Prostate gland (tissue), 2 donors: ENCODE measurements at places on chromosomes 6 and 20. TPM values are rescaled to one million over a fixed set of nuclear protein-coding genes. Genes with fewer than 3 reads are reported as not detected.

- H3K27me3 ChIP-seq = no peaks in the 10 kb centered on the region
- no peaks in the 10 kb centered on the region for H3K4me1 ChIP-seq
- no peak for DNase-seq
- no peak overlapping the region for H3K4me3 ChIP-seq
- H3K36me3 ChIP-seq = no peaks in the 10 kb centered on the region
- H3K27ac ChIP-seq = no peak overlapping the region
These were observed 27.4 kb upstream of the SIM1 start for GRCh38 chr6:100491952-100492670.

DNA sequence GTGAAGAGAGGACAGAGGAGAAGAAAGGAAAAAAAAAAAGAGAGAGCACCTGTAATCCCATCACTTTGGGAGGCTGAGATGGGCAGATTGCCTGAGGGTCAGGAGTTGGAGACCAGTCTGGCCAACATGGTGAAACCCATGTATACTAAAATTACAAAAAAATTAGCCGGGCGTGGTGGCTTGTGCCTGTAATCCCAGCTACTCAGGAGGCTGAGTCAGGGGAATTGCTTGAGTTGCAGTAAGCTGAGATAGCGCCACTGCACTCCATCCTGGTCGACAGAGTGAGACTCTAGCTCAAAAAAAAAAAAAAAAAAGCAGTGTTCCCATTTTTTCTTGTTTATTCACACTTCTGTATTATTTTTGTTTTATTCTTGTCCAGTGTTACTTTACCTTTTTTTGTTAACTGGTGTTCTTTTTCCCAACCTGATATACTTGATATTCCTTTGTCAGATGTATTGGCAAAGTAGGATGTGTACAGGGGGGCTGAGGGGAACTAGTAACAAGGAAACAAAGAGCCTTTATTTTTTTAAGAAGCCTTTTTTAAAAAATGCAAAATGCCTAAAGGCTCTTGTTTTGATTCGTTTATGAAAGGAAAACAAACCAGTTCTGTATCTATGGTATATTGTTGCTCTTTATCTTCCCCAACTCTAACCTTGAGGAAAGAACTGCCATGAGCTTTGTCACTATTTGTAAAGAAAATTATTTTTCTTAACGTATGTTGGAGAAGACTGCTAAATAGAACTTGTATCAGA is 22.3 kb downstream of the COL19A1 start:
- DNase-seq = no peak
- H3K4me3 ChIP-seq = no peak overlapping the region
- no peak overlapping the region for H3K27ac ChIP-seq
- H3K36me3 ChIP-seq = no peaks in the 10 kb centered on the region

DNA sequence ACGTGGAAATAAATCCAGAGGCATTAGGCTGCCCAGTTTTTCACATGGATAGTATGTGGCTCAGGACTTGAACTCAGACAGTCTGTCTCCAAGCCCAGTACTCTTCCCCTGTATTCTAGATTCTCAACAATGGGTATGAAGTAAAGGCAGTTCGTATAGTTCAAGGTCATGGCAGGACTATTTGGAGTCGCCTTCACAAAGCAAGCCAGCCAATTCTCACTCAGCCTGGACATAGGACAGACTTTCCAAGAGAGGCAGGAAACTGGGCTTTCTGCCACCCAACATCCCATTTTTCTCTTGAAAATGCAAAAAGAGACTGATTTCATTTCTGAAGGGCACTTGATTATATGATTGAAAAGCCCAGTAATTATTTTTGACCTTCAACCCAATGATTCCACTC is 111.0 kb downstream of the EDN1 start:
- no peak for DNase-seq
- H3K27me3 ChIP-seq = no peaks in the 10 kb centered on the region
- no peaks in the 10 kb centered on the region for H3K36me3 ChIP-seq
- H3K4me1 ChIP-seq = no peaks in the 10 kb centered on the region
- H3K27ac ChIP-seq = no peak overlapping the region

TNNC2 gene
- 2.1 TPM for total RNA-seq

DNA sequence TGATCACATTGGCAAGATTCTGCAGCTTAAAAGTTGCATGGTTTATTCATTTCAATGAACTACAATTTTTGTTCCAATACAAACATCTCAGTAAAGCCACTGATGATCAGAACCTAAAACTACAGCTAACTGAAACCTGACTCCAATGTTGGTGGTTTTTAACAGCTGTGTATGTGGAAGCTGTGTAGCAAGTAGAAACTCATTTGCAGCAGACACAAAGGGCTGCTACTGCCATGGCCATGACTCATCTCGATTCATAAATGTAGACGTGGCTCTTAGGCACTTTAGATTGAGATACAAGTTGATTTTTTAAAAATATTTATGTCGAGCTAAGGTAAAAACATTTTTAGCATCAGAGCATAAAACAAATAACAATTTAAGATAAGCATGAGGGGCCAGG is 19.5 kb upstream of the MAP3K4 start:
- no peak for DNase-seq
- peaks cover 2% of the 10 kb centered on the region for H3K4me1 ChIP-seq
- H3K27ac ChIP-seq = no peak overlapping the region
- no peaks in the 10 kb centered on the region for H3K36me3 ChIP-seq
- no peak overlapping the region for H3K4me3 ChIP-seq

CFB gene
- total RNA-seq = 32.1 TPM

DNA sequence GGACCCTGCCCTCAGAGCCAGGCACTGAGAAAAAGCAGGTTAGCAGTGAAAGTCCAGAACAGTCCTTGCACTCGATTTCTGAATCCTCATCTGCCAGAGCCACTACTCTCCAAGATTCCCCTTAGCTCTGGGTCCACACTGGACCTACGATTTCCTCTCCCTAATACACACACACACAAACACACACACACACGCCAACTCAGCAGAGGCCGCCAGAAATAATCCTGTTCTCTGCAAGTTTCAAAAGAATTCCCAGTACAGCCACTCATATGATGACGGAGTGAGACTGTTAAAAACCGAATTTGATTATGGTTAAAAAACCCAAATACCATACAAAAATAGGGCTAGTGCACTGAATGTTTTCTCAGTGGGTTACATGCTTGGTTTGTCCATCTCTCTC is 90.8 kb downstream of the GMPR start:
- no peaks in the 10 kb centered on the region for H3K36me3 ChIP-seq
- no peak overlapping the region for H3K4me3 ChIP-seq
- H3K27ac ChIP-seq = no peak overlapping the region
- no peaks in the 10 kb centered on the region for H3K4me1 ChIP-seq

LY6G6C gene
- not detected for total RNA-seq

RPS18 gene
- total RNA-seq = 4,594 TPM

DNA sequence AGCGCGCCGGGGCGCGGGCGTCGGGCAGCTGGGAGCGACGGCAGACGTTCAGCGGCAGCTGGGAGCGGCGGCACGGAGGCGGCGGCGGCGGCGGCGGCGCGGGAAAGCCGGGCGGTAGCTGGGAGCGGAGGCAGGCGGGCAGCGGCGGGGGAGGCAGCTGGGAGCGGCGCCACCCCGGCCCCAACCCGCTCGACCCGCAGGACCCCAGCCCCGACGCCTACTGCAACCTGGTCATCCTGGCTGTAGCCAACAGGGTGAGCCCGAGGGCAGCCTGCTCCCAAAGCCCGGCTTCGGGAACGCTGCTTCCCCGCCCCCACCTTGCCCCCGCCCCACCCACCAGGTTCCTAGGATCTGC is 8.9 kb downstream of the CCM2L start:
- H3K27ac ChIP-seq = no peak overlapping the region
- no peaks in the 10 kb centered on the region for H3K36me3 ChIP-seq
- H3K4me3 ChIP-seq = peak overlapping the region; percentile 38

KCNB1 gene
- total RNA-seq = 16.1 TPM

DNA sequence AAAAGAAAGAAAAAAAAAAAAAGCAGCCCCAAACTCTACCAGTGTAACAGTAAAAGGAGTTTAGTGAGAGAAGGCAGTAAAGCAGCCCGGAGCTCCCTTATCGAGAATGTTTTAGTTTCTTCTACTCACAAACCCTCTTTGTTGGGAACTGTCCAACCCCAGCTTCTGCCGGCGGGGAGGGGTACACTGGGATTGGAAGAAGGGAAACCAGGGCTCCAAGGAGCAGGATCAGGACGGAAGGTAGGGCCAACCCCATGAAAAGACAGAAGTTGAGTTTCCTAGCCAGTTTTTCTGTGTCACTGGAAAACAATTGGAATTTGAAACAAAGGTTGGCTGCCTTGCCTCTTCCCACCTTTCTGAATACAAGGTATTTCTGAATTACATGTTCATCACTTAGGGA is 66.0 kb downstream of the KIZ start:
- H3K36me3 ChIP-seq = no peaks in the 10 kb centered on the region
- H3K27ac ChIP-seq = no peak overlapping the region
- H3K27me3 ChIP-seq = no peaks in the 10 kb centered on the region
- H3K4me3 ChIP-seq = no peak overlapping the region
- DNase-seq = no peak
- no peaks in the 10 kb centered on the region for H3K4me1 ChIP-seq

ECT2L gene
- total RNA-seq = 0.41 TPM

DNA sequence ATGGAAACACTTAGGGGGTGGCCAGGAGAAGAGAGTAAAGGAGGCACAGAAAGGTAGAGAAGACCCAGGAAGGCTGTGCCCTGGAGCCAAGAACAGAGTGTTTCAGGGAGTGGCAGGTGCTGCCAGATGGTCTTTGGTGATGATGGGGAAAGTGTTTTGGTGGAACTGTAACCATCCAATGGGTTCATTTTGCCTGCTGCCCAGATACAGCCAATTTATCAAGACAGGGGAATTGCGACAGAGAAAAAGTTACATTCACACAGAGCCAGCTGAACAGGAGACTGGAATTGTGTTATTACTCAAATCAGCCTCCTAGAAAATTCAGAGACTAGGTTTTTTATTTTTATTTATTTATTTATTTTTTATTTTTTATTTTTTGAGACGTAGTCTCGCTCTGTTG is 5.2 kb downstream of the ZNF341 start:
- H3K27ac ChIP-seq = no peak overlapping the region
- no peaks in the 10 kb centered on the region for H3K27me3 ChIP-seq
- no peak for DNase-seq
- H3K4me3 ChIP-seq = no peak overlapping the region

DNA sequence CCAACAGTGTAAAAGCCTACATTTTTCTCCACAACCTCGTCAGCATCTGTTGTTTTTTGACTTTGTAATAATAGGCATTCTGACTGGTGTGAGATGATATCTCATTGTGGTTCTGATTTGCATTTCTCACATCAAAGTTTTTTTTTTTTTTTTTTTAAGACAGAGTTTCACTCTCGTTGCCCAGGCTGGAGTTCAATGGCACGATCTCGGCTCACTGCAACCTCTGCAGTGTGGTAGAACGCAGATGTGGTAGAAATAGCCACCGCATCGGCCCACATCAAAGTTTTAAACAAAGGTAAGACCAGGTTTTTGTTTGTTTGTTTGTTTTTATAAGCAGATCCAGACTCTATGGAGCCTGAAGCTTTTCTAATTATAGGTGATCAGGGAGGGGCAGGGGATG is 12.7 kb upstream of the PPP1R3G start:
- H3K27ac ChIP-seq = no peak overlapping the region
- H3K27me3 ChIP-seq = no peaks in the 10 kb centered on the region
- no peak for DNase-seq
- H3K4me1 ChIP-seq = no peaks in the 10 kb centered on the region

DNA sequence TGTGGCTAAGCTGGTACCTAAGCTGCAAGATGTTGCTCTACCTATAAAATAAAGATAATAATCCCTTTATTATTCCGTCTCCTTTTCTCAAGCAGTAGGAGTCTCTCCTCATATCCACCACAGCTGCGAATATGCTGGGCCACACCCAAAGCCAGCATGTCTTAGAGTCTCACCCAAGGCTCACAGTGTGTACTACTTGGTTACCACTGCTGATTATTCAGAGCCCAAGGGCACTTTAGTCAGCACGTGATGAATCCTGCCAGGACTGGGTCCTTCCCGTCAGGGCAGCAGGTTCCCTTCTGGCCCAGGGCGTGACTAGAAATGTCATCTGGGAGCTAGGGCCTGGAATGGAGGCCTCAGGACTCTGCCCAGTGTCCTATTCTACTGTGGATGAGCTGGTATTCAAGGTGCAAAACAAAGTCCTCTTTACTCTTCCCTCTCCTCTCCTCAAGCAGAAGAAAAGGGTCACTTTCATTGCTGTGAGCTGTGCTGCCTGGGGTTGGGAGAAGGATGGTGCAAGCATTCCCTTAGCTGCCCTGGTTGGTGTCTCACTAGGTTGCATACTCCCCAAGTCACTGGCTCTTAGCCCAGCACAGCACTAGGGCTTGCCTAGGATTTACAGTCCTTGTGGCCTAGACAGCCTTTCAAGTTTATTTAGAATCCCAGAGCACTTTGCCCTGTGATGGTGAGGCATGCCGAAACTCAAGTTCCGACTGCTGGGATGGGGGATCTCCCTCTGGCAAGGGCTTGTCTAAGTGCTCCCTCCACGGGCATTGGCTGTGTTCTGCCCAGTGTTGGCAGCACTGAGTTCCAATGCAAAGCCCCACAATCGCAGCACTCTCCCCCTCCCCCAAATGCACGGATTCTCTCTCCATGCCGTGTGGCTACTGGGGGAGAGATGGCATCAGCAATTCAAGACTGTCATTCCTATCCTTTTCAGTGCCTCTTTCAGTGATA is 320.2 kb downstream of the BTBD9 start:
- H3K36me3 ChIP-seq = no peaks in the 10 kb centered on the region
- DNase-seq = no peak
- no peaks in the 10 kb centered on the region for H3K27me3 ChIP-seq
- no peaks in the 10 kb centered on the region for H3K4me1 ChIP-seq

RAET1L gene
- total RNA-seq = not detected

GRCh38 chr20:235891-236290 is 8.8 kb downstream of the DEFB129 start:
- no peak overlapping the region for H3K4me3 ChIP-seq
- H3K36me3 ChIP-seq = no peaks in the 10 kb centered on the region
- no peak overlapping the region for H3K27ac ChIP-seq
- peak; percentile 57 for DNase-seq
- H3K4me1 ChIP-seq = no peaks in the 10 kb centered on the region

GRCh38 chr20:64140061-64140931 is 24.0 kb upstream of the MYT1 start:
- H3K4me3 ChIP-seq = no peak overlapping the region
- H3K36me3 ChIP-seq = no peaks in the 10 kb centered on the region
- H3K27me3 ChIP-seq = no peaks in the 10 kb centered on the region
- H3K4me1 ChIP-seq = no peaks in the 10 kb centered on the region
- DNase-seq = no peak
